ENCODE measurements at places on chromosomes 1 and 21. TPM values are rescaled to one million over a fixed set of nuclear protein-coding genes. Genes with fewer than 3 reads are reported as not detected.
A peak's percentile ranks its signal among the peaks of the same experiment; 100 is the strongest.

DNA sequence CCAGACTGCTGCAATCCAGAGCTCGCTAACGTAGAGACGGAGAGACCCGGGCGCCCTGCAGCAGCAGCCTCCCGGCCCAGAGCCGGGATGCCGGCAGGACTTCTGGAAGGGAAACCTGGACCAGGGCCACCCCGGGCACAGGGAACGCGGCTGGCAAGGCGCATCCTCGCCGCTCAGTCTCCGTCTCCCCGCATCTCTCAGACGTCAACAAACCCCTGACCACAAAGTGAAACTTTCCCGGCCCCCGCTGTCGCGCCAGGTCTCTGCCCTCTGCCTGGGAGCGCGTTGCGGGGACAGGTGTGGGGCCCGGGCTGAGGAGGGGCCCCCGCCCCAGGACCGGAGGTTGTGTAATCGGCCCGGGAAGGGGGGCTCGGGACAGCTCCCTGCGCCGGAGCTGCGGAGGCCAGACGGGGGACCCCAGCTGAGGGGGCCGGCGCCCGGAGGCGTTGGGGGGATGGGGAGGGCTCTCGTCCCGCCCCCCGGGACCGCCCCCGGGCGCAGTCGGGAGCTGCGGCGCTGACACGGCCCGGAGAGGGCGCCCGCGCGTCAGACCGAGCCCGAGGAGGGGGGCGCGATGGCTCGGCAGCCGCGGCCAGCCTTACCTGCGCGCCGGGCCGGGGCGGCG is 116.6 kb upstream of the HIVEP3 start:
- peak; percentile 24 for DNase-seq

DNA sequence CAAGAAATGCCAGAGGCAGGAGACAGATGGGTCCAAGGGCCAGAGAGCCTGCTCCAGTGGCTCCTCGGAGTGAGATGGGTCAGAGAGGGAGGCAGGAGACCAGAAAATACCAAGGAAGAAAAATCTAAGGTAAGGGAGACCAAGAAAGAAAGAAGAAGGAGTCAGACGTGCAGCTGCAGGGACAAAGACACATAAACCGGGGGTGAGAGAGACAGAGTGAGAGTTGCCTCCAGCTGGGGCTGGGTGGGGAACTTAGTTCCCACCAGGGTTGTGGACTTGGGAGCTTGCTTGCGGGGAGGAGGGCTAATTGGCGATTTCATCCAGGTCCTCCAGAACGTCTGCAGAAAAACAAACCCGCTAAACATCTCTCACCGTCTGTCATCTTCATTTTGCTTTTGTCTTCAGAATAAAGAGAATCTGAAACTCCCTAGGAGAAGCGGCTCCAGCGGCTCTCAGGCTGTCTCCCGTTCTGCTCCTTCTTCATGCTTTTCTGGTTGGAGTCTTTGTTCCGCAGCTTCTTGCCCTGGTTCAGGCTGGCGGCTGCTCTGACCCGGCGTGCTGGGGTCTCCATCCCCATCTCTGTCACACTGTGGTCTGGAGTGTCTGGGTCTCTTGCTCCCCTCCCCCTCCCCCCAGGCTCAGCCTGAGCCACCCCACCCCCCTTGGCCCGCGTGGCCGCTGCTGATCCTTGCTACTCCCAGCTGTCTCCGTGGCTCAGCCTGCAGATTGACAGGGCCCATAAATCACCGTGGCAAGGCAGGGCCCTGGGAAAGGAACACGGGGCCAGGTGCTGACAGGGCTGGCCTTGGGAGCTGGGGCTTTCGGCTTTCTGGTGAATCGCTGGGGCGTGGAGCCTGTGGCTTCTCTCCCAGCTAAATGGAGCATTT is 66.6 kb downstream of the UBIAD1 start:
- no peak for DNase-seq

GRCh38 chr1:174072581-174072980 is 50.4 kb upstream of the RC3H1 start:
- no peak for DNase-seq

DNA sequence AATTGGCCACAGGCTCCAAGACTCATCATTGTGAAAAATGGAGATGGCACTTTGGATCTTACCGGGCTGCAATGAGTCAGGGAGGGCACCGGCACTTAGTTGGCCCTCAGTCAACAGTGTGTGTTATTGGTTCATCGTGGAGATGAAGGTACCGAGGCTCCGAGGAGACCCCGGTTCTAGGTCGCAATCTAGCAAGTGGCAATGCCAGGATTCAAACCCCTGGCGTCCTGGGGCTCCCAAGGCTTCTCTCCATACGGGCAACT is 49.0 kb upstream of the ACOT11 start:
- no peak for DNase-seq

DNA sequence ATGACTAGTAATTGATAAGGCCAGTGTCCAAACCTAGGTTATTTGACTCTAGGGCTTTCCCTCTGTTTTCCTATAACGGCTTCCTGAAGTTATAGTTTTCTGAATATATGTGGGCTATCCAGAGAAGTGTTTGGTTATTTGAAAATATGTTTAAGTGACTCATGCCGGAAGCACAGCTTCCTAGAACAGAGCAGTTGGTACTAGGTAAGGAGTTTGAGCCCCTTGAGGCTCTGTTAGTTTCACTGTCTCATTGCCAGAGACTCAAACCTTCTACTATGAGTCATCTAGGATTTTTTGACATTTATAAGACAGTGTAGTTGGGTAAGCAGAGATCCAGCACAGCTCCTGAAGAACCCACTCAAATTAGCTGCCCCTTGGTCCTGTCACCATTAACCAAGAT is 27.1 kb upstream of the LEPR start:
- no peak for DNase-seq

DNA sequence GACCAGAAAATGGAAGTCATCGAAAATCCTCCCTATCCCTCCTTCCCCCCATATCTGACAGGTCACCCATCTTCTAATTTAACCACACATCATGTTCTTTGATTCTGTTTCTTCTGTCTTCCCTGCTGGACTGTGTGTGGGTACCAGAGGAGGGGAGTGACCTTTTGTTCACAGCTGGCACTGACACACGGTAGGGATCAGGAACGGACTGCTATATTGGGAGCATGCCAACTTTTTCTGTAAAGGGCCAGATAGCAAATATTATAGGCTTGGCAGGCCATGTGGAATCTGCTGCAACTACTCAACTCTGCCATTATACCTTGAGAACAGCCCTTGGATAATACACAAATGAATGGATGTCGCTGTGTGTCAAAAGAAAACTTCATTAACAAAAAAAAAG is 7.5 kb upstream of the TOMM20 start:
- no peak for DNase-seq

DNA sequence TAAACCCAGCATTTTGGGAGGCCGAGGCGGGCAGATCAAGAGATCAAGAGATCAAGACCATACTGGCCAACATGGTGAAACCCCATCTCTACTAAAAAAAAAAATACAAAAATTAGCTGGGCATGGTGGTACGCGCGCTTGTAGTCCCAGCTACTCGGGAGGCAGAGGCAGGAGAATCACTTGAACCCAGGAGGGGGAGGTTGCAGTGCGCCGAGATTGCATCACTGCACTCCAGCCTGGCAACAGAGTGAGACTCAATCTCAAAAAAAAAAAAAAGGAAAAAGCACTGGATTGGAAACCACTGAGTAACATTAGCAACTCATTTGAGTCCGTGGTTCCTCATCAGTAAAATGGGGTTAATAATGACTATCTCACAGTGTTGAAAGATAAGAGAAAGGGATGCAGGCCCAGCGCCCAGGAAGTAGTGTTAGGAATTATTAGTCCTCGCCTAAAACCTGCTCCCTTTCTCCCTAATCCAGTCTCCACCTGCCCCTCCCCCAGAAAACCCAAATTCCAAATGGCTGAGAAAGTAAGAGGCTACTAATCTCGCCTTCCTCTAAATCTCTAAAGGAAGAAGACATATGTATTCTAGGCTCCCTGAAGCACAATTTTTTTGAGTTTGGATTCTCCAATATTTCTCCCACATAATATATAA is 49.5 kb downstream of the RHBG start:
- DNase-seq, result no peak

The PHLDA3 gene
- total RNA-seq, result 110 TPM

GRCh38 chr1:164786980-164787833 is 228.2 kb downstream of the PBX1 start:
- peak; percentile 97 for DNase-seq

GRCh38 chr1:168470901-168471431 is 72.8 kb downstream of the XCL2 start:
- peak; percentile 31 for DNase-seq

The NPHS2 gene
- total RNA-seq, result not detected

The HSD3B1 gene
- total RNA-seq, result 10.3 TPM

GRCh38 chr1:227213426-227213825 is 104.9 kb downstream of the CDC42BPA start:
- DNase-seq, result no peak

DNA sequence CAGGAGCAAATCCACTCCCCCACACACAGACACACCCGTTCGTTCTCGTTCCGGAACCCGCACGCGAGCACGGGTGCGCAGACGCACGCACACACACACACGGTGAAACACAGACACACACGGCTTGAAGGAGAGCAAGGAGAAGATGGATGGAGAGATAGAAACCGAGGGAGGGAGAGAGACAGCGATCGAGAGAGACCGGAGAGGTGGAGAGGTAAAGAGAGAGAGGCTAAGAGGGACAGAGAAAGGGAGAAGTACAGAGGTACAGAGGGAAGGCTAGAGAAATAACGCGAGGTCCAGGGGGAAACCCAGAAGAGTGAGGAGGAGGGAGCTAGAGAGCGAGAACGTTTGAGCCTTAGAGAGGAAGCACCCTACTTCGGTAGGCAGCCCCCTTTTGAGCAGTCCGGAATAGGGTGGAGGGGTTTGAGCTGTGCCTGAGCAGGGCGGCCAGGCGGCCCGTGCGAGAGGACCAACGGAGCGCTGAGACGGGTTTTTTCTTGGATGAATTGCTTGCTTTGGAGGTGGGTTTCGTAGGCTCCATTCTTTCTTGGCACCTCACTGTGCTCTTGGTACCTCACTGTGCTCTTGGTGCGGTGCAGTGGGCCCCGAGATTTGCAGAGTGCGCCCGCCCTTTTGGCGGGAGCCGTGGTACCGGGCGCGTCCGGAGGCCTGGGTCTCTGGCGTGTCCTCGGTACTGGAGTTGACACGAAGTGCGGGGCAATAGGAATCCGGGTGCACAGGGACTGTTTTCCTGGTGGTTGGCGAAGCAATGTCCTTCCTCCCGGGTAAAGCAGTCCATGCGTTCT is 88.4 kb upstream of the RHOU start:
- no peak for DNase-seq

DNA sequence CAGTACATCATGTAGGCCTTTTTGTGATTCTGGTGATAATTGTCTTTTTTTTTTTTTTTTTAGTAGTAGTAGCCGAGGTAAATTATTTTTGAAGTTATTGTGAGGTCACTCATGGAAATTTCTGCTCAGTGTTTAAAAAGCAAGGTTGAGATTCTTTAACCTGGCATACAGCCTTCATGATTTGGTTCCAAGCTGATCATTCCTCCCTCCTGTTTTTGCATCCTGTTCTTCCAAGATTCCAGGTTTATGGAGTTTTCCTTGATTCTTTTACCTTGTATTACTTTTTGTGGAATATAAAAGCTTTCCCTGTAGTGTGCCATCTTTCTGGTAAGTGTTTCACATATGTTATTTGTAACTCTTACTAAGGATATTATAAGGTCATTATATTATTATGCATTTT is 9.1 kb downstream of the ZFYVE9 start:
- DNase-seq, result no peak

DNA sequence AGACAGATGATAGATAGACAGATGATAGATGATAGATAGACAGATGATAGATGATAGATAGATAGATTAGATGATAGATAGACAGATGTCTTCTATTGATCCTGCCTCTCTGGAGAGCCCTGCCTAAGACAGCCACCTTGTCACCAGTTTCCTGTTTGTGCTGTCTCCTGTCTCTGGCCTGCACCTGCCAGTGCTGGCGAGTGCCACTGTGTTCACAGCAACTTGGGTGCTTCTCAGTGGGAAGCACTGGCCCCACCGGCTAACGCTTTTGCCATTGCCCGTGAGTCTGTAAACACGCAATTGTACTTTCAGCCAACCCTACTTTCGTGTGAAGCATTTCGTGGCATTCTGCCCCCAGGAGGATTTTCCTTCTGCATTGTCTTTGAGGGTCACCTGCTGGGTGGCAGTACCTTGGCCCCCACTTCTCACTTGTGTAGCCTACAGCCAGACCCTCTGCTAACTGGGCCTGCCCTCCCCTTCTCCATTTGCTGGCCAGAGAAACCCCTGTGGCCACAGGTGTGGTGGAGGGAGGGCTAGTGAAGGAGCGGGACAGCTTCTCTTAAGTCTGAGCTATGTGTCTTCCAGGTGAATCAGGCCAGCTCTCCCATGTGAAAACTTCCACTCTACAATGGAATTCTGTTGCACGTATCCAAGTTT is 23.4 kb upstream of the PDE9A start:
- no peak for DNase-seq

The C1orf226 gene
- 9.5 TPM for total RNA-seq

The VAV3 gene
- 148 TPM for total RNA-seq

The CELSR2 gene
- total RNA-seq, result 98.1 TPM

- no peak for DNase-seq
Measured at GRCh38 chr1:98467586-98467985, 193.9 kb upstream of the SNX7 start.

GRCh38 chr1:89276690-89277089 is 4.0 kb upstream of the GBP5 start:
- DNase-seq, result no peak

- peak; percentile 56 for DNase-seq
Measured at GRCh38 chr1:162663589-162664106, 31.4 kb downstream of the DDR2 start.

DNA sequence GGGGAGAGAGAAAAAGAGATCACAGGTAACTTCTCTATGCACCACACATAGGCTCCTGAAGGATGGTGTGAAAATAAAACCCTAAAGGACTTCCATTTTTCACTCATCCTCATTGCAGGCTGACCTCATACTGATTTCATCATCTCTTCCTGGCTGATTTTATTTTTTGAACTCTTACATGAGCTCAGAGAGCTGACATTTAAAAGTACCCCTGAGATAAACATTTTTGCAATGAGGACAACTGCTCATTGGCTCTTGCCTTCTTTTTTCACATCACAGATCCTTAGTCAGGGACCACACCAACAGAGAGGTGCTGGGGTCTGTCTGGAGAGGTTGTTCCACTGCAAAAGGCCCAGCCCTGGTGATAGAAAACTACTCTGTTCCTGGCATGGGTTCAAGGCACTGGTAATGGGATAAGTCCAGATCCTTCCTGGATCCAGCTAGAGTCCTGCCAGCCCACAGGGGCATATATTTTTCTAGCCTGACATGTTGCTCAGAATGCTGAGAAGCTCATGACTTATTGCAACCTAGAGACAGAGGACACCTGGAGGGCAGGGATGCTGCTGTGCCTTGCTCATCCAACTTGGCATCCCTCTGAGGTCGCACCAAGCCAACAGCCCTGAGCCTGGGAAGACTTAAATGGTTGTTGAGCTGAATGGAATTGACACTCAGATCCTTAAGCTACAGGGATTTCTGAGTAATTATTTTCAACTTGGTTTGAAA is 360.0 kb downstream of the HHAT start:
- no peak for DNase-seq

GRCh38 chr21:28949318-28949717 is 43.4 kb downstream of the LTN1 start:
- no peak for DNase-seq

The KIAA1614 gene
- total RNA-seq, result 1.0 TPM
